ENCODE measurements at places on chromosomes 3 and 15.

- no peak for DNase-seq
Measured at GRCh38 chr3:177936721-177937120, 599.5 kb upstream of the KCNMB2 start.

DNA sequence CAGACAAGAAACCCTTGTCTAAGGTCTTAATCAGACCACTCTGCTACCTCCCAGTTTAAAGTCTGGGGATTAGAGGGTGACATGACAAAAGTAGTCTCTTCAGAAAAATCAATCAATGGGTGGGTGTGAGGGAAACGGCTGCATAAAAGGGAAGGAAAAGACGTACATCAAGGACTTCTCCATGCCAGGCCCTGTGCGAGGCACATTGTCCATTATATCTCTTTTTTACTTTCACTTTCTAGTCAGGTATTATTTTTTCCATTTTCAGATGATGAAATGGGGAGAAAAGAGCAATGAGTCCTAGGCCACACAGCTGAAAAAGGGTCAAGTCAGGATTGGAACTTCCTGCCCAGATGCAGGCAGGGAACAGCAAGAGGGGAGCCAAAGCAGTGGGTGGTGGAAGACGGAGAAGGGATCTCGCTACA lies 4.6 kb upstream of the CX3CR1 start:
- DNase-seq: no peak

GRCh38 chr15:74168711-74169126 lies 4.8 kb upstream of the ISLR start:
- DNase-seq: no peak

- DNase-seq: no peak
Measured at GRCh38 chr3:127844326-127844942, 22.1 kb upstream of the MGLL start.

DNA sequence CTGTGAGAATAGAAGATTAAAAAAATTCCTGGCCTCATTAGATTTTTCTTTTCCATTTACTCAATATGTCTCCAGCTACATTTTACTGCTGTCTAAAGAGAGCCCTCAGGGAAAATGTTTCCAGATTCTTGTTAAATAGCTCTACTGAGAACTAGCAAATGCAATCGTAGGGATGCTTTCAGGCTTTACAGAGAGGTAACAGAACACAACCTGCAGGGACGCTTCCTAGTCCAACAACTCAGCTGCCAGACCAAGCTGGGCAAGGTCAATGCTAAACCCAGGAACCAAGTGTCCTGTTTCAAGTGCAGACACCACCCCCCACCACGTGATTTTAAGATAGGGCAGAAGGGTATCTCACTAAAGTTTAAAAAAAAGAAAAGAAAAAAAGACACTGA lies 25.2 kb downstream of the ARHGEF3 start:
- DNase-seq: no peak

DNA sequence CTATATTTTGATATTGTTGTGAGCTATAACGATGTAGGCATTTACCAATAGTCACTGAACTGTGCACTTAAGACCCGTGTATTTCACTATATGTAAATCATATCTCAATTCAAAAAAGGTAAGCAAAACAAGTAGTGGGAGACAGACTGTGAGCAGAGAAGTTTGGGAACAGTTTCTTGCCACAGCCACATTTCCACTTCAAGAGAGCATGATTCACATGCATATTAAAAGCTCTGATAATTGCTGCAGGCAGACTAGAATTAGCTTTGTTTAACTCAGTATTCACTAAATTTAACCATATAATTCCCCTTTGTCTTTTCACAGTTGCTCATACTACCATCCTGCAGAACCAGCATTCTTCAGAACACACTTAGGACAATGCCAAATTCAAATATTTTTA lies 168.4 kb upstream of the ZNF385D start:
- DNase-seq: no peak

- DNase-seq: no peak
Measured at GRCh38 chr15:59940456-59940855, 63.7 kb upstream of the FOXB1 start.

DNA sequence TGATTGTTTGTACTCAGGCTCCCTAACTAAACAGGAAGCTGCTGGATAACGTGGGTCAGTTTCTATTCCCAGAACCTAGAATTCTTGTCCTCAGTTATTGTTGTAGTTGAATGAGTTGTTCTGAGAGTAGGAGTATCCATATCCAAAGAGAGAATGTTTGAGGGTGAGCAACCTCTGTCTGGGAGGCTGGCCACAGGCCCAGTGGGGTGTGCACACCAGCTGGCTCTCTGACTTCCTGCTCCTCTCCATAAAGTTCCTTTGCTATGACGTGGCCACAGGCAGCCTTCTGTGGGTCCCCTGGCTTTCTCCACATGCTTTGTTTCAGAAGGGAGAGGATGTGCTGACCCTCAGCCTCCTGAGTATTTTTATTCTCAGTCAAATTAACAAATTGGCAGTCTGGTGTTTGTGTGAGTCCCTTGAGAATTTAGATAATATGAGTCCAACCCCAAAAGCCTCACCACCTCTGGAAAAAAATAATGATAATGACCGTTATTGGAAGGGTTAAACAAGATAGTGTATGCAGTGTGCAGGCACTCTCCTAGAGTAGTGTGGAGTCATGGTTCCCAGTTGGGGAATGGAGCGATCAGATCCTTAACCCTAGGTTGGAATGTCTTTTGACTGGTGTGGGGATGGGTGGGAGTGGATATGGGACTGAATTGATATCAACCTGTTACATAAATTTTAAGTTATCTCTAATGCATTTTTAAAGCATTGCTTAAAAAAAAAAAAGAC lies 47.6 kb upstream of the MED12L start:
- DNase-seq: peak; percentile 78

- no peak for DNase-seq
Measured at GRCh38 chr15:58398643-58399042, 33.1 kb upstream of the LIPC start.

GRCh38 chr3:100114413-100115030 lies at the start of gene FILIP1L:
FILIP1L (minus strand) TSS chr3:100114501.
- no peak for DNase-seq

DNA sequence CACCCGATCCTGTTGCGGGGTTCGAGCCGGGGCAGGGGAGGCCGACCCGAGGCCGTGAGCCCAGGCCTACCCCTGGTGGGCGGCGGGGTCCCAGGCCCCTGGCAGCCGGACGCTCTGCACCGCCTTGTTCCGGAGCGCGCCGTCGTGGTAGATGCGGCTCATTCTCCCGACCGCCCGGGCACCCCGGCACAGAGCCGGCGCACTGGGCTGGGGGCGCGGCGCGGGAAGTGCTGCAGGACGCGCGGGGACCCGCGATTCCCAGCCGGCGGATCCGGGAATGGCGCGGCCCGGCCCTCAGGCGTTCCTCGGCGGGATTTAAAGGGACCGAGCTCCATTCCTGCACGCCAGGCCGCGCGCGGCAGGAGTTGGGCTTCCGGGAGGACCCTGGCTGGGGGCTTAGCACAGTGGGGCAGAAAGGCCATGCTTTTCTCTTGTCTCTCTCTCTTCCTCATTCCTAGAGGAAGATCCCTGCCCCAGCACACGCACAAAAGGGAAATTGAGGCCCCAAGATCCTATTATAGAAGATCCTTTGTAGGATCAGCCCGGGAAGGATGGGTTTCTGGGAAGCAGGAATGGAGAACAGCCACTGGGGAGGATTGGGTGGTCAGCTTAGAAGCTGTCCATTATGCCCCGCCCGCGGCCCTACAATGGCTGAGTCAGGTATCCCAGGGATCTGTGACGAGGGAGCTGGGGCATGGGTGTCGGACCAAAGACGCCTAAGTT lies at the start of gene ARPIN:
Gene ARPIN, minus strand, starts transcription at position 279 of the 723 bp plus-strand sequence. Its CDS starts 117 bp downstream, at position 162.
- DNase-seq: no peak

DNA sequence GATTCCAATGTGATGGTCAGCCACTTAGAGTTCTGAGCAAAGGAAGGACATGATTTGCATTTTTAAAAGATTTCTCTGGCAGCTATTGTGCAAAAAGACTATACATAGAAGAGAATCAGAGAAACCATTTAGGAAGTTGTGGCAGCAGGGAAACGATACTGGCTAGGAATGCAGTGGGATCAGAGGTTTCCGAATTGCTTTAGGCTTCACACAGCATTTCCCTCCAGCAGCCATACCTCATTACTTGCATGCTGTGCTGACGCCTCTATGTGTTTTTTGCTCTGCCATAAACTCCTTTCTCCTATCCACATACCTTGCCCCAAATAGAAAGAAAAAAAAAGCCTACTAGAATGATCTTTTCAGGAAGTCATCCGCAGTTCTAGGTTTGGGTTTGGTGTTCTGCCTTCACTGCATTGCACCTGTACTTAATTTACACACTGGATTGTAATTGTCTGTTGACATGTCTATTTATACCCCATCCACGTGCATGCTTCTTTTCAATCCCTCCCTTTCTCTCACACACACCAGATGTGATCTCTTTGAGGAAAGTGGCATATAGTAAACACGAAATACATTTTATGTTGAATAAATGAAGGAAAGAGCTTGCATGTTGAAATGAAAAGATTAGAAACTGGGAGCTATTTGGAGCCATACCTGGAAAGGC lies 860.3 kb upstream of the SEMA6D start:
- no peak for DNase-seq

- DNase-seq: no peak
Measured at GRCh38 chr15:95489103-95489502, 841.4 kb upstream of the NR2F2 start.

- DNase-seq: no peak
Measured at GRCh38 chr3:25567388-25567787, 97.3 kb downstream of the TOP2B start.

DNA sequence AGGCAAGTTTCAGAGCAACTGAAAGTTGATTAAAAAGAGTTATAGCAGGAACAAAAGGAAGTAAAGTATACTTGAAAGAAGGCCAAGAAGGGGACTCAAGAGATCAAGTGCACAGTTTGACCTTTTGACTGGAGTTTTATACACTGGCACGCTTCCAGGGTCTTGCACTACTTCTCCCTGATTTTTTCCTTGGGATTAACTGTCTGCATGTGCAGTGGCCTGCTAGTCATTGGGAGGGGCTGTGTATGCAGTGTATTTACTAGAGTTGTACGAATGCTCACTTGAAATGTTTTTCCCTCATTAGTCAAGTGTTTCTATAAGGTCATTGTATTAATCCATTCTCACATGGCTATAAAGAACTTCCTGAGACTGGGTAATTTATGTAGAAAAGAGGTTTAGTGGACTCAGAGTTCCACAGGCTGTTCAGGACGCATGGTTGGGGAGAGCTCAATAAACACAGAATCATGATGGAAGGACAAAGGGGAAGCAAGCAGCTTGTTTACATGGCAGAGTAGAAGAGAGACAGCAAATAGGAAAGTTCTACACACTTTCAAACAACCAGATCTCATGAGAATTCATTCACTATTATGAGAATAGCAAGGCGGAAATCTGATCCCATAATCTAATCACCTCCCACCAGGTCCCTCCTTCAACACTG lies 571.8 kb downstream of the ZPLD1 start:
- no peak for DNase-seq

- no peak for DNase-seq
Measured at GRCh38 chr15:71198846-71199245, 83.6 kb downstream of the THSD4 start.

DNA sequence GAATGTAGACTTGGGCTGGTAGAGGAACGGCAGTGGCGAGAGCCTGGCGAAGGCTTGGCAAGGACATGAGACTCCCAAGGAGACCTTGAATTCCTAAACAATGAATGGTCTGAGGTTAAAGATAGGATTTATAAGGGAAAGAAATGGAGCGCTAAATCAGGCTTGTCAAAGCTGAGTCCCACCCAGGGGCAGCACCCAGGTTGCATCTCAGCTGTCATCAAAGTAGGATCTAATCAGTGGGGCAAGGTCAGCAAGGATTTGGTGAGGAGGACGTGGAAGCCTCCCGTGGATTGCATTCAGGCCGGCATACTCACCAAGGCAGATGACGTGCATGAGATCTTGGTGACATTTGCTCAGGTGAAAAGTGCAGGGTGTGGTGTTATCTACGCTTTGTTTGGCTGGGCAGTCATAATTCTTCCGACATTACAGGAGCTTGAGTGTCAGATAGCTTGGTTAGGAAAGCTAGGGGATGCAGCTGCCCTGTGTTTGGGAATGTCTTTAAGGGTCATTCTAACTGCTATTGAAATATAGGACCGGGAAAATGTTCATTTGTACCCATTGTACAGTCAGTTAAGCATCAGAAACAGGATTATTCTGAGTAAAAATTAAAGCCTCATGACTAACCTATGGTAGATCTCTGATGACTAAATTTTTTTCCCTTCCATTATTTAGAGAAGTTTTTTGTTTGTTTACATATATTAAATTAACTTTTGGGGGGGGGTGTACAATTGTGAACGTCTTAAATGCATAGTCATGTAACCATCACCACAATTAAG lies 99.4 kb upstream of the TSC22D2 start:
- DNase-seq: no peak

DNA sequence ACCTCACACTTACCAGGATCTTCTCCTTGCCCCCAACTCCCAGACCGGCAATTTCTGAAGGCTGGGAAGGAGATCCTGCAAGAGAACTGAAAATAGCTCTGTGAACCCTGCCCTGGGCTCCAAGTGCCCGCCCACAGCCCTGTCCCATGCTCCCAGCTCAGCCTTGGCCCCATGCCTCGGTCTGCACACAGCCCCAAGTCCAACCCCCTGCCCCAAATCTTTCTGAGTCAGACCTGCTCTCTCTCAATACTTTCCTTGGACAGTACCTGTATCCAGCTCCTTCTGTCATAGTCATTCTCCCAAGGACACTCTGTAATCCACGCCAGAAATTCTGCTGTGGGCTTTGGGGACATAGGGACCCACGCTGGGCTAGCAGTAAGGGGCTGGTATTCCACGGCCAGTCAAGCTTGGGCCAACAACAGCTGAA lies 6.3 kb upstream of the SMAD3 start:
- no peak for DNase-seq

DNA sequence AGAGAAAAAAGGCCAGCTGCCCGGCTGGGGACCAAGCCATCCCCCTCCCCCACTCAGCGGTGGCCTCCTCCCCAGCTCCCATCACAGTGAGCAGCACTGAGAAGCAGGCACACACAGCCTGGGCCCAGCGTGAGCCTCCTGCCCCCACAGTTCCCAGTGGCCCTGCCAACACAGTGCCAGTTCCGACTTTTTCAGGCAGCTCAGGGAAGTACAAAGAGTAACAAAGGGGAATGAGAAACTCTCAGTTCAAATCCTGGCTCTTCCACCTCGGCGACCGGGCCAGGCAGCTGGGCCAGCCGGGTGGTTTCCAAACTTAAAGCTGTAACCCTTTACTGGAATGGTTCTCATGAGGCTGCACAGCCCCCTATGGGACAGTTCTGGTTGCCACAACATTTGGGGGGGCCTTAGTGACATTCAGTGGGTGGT lies 18.5 kb downstream of the TNK2 start:
- DNase-seq: no peak

DNA sequence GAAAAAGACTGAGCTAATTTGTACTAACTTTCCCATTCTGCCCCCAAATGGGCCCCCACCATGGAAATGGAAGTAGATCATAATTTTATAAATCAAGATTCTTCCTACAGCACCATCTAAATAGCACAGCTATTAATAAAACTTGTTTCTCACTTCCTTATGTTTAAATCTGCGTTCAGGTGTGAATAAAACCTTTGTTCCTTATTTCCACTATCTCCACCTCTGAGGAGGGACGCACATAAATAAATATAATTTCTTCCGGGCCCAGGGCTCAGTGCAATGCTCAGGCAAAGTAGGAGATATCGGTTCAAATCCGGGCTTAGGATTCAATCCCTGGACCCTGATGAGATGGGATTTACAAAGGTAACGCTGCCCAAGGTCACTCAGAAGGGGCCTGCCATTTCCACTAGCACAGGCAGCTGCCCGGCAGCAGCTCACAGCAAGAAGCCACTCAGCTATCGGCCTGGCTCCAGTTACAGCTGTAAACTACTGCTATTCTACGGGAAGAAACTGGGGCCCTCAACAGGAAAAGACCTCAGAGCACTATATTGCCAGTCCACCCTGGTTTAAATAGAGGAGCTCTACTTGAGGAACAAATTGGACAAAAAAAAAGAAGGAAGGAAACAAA lies 52.5 kb downstream of the FOXP1 start:
- DNase-seq: no peak
